ENCODE measurements at places on chromosomes 16 and 17.

DNA sequence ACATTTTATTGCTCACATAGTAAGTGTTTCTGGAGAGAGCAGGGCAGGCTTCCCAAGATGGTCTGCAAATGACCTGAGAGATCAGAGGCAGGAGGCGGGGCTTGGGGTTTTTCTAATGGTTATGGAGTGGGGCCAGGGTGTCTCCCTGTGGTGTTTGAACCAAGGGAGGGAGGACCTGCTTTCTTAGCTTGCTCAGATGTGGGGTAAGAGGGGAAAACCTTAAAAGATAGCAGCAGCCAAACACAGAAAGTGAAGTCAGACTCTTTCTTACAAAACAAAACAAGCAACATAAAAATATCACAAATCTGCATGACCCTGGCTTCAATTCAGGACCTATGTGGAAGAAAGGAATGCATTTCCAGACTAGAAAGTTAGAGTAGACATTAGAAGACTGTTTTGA is 22.9 kb upstream of the DNAJA2 start:
- DNase-seq = no peak

DNA sequence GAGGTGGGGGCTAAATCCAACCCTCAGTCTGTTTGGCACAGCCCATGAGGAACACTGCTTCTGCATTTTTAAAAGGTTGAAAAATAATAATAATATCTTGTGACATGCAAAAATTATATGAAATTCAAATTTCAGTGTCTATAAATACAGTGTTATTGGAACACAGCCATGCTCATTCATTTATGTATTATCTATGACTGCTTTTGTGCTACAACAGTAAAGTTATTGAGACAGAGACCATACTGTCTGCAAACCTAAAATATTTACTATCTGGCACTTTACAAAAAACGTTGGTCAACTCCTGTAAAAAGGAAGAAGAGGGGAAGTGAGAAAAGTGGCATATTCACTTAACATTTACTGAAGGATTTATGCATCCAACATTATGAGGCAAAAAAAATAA is 3.1 kb downstream of the ABCA5 start:
- no peak for DNase-seq

DNA sequence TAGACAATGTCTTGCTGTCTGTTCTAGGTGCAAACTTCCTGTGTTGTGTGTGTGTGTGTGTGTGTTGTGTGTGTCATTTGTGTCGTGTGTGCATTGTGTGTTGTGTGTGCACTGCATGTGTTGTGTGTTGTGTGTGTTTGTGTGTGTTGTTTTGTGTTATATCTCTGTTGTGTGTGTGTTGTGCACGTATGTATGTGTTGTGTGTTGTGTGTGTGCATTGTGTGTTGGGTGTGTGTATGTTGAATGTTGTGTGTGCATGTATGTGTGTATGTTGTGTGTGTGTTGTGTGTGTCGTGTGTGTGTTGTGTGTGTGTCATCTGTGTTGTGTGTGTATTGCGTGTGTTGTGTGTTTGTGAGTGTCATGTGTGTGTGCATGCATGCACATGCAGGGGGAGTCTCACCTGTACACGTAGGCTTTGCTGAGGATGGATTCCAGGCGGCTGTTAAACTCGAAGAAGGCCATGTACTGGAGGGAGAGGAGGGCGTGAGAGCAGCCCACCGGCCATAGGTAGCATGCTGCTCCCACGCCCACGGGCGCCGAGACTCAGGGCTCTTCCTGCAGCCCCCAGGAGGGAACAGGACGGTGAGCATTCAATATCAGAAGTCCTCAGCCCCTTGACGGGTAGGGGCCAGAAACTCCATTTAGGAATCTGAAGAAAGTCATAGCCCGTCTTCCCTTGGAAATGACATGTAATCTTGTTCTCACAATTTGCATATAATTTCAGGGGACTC is 58.2 kb downstream of the CNGB1 start:
- DNase-seq = no peak

- DNase-seq = no peak
These were observed 274.9 kb upstream of the CCL2 start for GRCh38 chr17:33980193-33980592.

DNA sequence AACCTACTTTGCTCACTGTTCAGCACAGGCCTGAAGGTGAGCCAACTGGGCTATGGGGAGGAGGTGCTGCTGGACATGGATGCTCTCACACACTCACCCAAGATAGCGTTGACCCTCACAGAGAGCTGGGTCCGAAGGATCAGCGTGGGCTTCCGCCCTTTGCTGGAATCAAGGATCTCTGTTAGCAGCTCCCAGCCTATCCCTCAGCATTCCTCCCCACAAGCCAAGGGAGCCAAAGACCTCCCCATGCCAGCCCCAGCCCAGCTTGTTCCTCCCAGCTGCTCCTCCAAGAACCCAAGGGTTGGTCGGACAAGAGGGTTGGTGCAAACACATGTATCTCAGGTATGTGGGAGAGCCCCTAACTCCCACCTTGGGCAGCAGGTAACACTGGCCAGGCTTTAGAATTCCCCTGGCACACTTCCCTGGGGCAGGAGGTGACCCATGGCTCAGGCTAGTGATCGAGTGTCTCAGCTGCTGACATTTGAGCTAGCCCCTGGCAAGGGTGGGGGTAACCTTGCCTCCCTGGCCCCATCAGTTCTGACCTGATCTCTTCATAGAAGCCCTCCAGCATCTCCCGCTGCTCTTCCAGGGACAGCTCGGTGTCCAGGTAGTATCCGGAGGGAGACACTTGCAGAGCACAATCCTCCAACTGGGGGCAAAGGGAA is 8.3 kb downstream of the FHOD1 start:
- DNase-seq = no peak

GRCh38 chr16:81066681-81067080 is 10.4 kb downstream of the C16orf46 start:
- no peak for DNase-seq

- DNase-seq = no peak
These were observed 238.7 kb upstream of the ELAC2 start for GRCh38 chr17:13256545-13256944.

DNA sequence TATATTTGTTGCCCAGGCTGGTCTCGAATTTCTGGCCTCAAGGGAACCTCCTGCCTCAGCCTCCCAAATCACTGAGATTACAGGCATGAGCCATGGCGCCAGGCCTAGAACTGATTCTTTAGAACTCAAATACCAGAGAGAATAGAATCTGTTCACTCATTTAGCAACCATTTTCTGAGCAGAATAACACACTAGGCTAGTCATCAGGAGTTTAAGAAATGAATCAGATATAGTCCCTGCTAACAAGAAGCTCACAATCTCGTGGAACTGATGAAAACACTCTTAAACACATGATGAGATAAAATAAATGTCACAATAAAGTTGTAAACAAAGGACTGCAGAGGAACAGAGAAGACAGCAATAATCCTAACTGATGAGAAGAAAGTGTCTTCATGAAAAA is 55.8 kb upstream of the ADCY9 start:
- DNase-seq = no peak

DNA sequence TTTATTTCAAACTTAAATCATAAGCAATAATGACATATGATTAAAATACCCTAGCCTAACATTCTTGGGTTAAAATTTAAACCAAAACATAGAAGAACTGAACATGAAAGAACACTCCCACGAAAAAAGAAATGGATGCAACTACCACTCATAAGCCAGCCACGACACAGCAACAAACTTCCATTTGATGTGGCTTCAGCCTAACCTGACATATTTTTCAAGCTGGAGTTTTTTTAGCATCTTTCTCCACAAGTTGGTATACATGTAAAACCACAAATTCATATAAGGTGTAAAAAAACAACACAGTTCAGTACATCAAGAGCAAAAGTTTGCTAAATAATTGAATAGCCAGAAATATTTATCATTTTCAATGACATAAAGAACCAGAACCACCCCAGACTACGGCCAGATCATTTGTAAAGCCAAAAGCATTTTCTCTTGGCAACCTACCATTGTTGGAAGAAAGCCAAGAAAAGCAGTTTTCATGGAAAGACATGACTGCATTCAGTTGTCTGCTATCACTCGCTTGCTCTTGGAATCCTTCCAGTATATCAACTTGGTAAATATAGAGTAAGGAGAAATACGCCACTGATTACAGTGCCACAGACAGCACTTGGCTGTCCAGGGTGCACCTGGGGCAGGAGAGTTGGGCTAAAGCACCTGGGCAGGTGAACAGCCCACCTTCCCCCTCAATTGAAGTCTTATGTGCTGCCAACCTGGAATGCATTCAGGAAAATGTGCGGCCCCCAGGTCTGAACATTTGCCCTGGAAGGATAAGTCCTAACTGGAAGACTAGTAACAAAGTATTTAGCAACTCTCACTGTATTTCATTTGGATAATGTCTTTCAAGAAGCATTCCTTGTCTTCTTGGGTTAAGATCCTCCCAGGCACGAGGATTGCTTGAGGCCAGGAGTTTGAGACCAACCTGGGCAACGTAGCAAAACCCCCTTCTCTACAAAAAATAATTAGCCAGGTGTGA is 60.5 kb downstream of the CREBBP start:
- DNase-seq = no peak

DNA sequence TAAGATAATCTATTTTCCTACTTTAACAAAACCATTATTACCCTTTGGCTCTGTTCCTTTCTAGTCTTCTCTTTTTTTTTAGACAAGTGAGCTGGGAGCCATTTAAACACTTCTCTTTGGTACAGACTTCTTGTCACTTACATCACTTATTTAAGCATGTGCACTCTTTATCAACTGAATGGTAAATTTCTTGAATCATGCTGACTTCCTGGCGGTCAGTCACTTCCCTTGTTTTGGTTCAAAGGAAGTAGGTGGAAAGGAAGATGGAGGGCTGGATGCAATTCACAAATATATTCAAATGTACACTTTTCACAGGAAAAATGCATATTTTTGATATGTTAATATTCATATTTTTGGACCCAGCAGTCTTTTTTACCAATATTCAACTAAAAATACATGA is 97.1 kb downstream of the ITFG1 start:
- DNase-seq = no peak

GRCh38 chr16:70018254-70018653 is 67.1 kb downstream of the CLEC18A start:
- DNase-seq = peak; percentile 4

DNA sequence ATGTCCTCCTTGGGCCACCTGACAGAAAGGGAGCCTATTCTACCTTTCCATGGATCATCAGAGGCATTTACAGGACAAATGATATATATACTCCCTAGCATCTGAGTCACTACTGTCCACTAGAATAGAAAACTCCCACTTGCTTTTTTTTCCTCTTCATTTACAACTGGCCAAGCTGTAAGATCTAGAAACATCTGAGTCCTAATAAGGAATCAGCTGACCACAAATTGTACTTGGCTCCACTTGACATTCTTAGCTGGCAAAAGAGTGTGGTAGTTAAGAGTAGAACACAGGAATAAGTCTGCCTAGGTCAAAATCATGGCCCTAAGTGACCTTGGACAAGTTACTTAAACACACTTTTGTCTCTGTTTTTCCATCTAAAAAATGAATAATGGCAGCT is 5.2 kb downstream of the RUSF1 start:
- DNase-seq = no peak

DNA sequence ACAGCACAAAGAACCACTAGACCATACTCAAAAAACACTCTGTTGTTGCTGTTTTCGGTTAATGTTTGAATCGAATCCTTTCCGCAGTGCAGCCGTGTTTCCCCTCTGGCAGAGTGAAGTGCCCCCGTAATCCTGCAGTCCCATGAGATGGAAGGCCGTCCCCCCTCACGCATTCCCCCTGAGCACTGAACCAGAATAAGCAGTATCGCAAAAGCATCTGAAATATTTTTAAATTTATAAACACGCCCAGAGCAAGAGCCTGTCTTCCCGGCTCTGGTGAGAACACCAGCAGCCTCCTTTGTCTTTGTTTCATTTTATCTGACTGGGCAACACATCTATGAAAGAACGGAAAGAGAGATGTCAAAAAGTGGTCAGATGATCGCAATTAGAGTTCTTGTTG is 121.0 kb upstream of the ADAMTS18 start:
- DNase-seq = no peak

DNA sequence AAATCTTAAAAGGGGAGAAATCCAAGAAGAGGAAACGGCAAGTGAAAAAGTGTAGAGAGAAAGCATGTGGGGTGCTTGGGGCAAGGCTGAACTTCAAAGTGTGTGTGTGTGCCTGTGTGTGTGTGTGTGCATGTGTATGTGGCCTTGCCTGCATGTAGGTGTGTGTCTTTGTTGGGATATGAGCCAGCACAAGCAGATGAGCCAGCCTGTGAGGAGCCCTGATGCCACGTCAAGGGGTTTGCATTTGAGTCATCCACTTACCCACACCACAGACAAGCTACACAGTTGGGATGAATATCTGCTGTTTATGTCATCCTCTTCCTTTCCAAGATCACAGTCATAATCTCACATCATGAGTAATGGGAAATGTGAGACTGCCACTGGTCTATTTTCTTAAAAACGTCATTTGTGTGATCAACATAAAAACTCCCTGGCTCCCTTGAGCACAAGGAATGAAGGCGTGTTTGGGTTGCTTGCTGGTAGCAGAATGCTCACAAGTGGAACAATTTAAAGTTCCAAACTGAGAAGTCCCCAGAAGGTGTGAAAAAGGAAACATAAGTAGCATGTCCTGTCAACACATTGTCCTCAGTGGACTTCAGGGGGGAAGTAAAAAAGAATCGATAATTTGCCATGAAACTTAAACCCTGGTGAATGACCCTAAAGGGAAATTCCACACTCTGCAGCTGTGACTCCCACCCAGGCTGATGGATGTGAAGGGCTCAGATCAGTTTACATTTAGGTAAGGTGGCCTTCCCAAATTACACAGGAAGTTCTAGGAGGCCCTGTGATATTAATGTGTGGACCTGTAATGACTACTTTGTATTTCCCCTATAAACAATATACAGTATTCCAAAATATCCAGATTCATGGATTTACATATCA is 14.7 kb downstream of the KCTD19 start:
- peak; percentile 53 for DNase-seq

Data from activated CD4-positive, CD25-positive, alpha-beta regulatory T cell treated with anti-CD3 and anti-CD28 coated beads, Interleukin-2, amount 50 U/mL, for 16 hours (primary cell).